ENCODE measurements at places on chromosomes 1 and 21. TPM values are rescaled to one million over a fixed set of nuclear protein-coding genes. Genes with fewer than 3 reads are reported as not detected.

Gene RCC1
- 70.0 TPM for total RNA-seq

Gene KCNE2
- total RNA-seq: not detected

Gene RXFP4
- not detected for total RNA-seq

Gene PLD5
- total RNA-seq: not detected

Gene CA6
- not detected for total RNA-seq

Gene OR6N1
- total RNA-seq: not detected

Gene UBXN10
- 0.07 TPM for total RNA-seq

Gene LCK
- not detected for total RNA-seq

Gene ANXA9
- total RNA-seq: not detected

Gene FAM72B
- total RNA-seq: 3.9 TPM

Gene ERMAP
- 6.4 TPM for total RNA-seq

Gene HSD3B1
- total RNA-seq: not detected

Gene SPRR4
- total RNA-seq: not detected

Gene CAMSAP2
- total RNA-seq: 15.3 TPM

Gene TDRD5
- total RNA-seq: 0.05 TPM

Gene BEND5
- 3.9 TPM for total RNA-seq

Gene COL9A2
- total RNA-seq: 0.10 TPM

Gene CRYBG2
- total RNA-seq: not detected

Gene HTR1D
- 1.4 TPM for total RNA-seq

Gene CELA2B
- not detected for total RNA-seq

Gene CLDN8
- not detected for total RNA-seq

Gene C1orf52
- total RNA-seq: 14.2 TPM

Gene CHI3L1
- not detected for total RNA-seq

Gene FCMR
- not detected for total RNA-seq
